ENCODE measurements at places on chromosomes 3 and 15. TPM values are rescaled to one million over a fixed set of nuclear protein-coding genes. Genes with fewer than 3 reads are reported as not detected.

PLXNA1 gene
- 22.8 TPM for total RNA-seq

CSPG4 gene
- total RNA-seq: 17.1 TPM

CCDC39 gene
- total RNA-seq: not detected

MORC1 gene
- total RNA-seq: not detected

PHLDB2 gene
- 32.5 TPM for total RNA-seq

TATDN2 gene
- 10.6 TPM for total RNA-seq

SLC24A5 gene
- total RNA-seq: not detected

CA12 gene
- 10.3 TPM for total RNA-seq

SERPINI2 gene
- total RNA-seq: not detected

GRK7 gene
- under 0.01 TPM for total RNA-seq

GCNT3 gene
- not detected for total RNA-seq

PTH1R gene
- 1.4 TPM for total RNA-seq

PFKFB4 gene
- 19.4 TPM for total RNA-seq

TARS3 gene
- 13.8 TPM for total RNA-seq

TAGLN3 gene
- total RNA-seq: not detected

SCG3 gene
- total RNA-seq: not detected

TRPM1 gene
- total RNA-seq: not detected

OXTR gene
- total RNA-seq: 4.3 TPM

FBXO40 gene
- not detected for total RNA-seq

KLHL6 gene
- under 0.01 TPM for total RNA-seq

PRSS50 gene
- not detected for total RNA-seq

GRAMD2A gene
- total RNA-seq: not detected

TMIE gene
- not detected for total RNA-seq

NEO1 gene
- 16.2 TPM for total RNA-seq

TP63 gene
- total RNA-seq: 0.16 TPM

IRAK2 gene
- 4.2 TPM for total RNA-seq

AADACL2 gene
- not detected for total RNA-seq

ZNF860 gene
- 0.52 TPM for total RNA-seq

XRN1 gene
- total RNA-seq: 13.4 TPM

GABRB3 gene
- 1.2 TPM for total RNA-seq

SLITRK3 gene
- total RNA-seq: not detected

LRRIQ4 gene
- total RNA-seq: not detected

TRIM69 gene
- 15.9 TPM for total RNA-seq

PDIA3 gene
- 351 TPM for total RNA-seq

PLOD2 gene
- 99.2 TPM for total RNA-seq

ZNF197 gene
- total RNA-seq: 24.1 TPM

NANOGP8 gene
- not detected for total RNA-seq

CCK gene
- 5.9 TPM for total RNA-seq

EPHB3 gene
- 0.39 TPM for total RNA-seq

GOLGA8G gene
- not detected for total RNA-seq

AKAP13 gene
- 36.8 TPM for total RNA-seq

EIF4E3 gene
- total RNA-seq: 2.7 TPM

SLMAP gene
- total RNA-seq: 64.0 TPM

C3orf70 gene
- 0.64 TPM for total RNA-seq

ACTC1 gene
- total RNA-seq: 0.52 TPM

ALDH1A3 gene
- total RNA-seq: 22.7 TPM

EHHADH gene
- total RNA-seq: 4.1 TPM

MNS1 gene
- 4.1 TPM for total RNA-seq

ZNF502 gene
- 6.5 TPM for total RNA-seq

SYNPR gene
- not detected for total RNA-seq

ULK4 gene
- 5.7 TPM for total RNA-seq

OR5K2 gene
- not detected for total RNA-seq

CHDH gene
- total RNA-seq: under 0.01 TPM

ITIH1 gene
- not detected for total RNA-seq

TICRR gene
- 6.3 TPM for total RNA-seq

CLDN18 gene
- total RNA-seq: not detected

NFKBIZ gene
- 18.8 TPM for total RNA-seq

AGBL1 gene
- total RNA-seq: not detected

CKMT1B gene
- total RNA-seq: not detected

Data from epithelial cell of alveolus of lung (primary cell).